Transverse colon (tissue), 4 donors: ENCODE measurements at places on chromosomes 12 and 14. TPM values are rescaled to one million over a fixed set of nuclear protein-coding genes. Genes with fewer than 3 reads are reported as not detected.

DNA sequence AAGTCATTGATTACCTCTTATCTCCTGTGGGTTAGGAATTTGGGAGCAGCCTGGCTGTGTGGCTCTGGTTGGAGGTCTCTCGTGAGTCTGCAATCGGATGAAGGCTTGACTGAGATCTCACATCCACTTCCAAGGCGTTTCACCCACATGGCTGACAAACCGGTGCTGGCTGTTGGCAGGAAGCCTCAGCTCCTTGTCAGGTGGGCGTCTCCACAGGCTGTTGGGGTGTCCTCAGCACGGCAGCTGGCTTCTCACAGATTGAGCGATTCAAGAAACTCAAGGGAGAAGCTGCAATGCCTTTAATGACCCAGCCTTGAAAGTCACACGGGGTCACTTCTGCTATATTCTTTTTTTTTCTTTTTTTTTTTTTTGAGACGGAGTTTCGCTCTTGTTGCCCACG lies 28.6 kb upstream of the CORO1C start:
- no peak overlapping the region for H3K4me3 ChIP-seq
- no peaks in the 10 kb centered on the region for H3K27me3 ChIP-seq
- DNase-seq: no peak
- H3K4me1 ChIP-seq: no peaks in the 10 kb centered on the region
- no peak overlapping the region for H3K27ac ChIP-seq

- no peaks in the 10 kb centered on the region for H3K36me3 ChIP-seq
- no peak overlapping the region for H3K4me3 ChIP-seq
- H3K4me1 ChIP-seq: peaks cover 37% of the 10 kb centered on the region
- no peaks in the 10 kb centered on the region for H3K27me3 ChIP-seq
- DNase-seq: no peak
Observed at GRCh38 chr12:116146386-116146785, 131.1 kb downstream of the MED13L start.

GRCh38 chr12:49336645-49337584 lies at the start of gene C1QL4:
C1QL4 (minus strand) TSS chr12:49337188; CDS start chr12:49336477, 711 bp downstream.
- H3K36me3 ChIP-seq: no peaks in the 10 kb centered on the region
- DNase-seq: peak; percentile 87
- no peak within 1 kb of the TSS for H3K27ac ChIP-seq
- H3K4me3 ChIP-seq: peak within 1 kb of the TSS; percentile 45
- H3K4me1 ChIP-seq: peaks cover 4% of the 10 kb centered on the region
- peaks cover 79% of the 10 kb centered on the region for H3K27me3 ChIP-seq

DNA sequence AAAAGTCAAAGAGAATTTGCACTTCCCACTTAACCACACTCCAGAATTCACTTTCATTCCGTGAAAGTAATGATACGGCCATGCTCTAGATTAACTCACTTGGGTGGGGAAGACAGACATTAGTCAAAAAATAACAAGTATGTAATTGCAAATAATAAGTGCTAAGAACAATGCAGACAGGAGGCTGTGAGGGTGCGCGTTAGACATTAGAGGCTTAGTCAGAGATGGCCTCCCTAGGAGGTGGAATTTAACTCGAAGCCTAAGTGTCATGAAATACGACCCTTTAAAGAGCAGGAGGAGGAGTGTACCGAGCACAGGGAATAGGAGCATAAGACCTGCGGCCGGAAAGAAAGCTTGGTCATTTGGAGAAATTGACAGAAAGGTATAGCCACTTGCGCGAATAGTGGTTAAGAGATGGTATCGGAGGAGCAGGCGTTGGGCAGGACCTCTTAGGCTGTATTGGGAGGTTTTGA lies 628 bp downstream of the SNRPF start:
- peaks cover 7% of the 10 kb centered on the region for H3K4me1 ChIP-seq
- H3K4me3 ChIP-seq: peak overlapping the region; percentile 81
- H3K36me3 ChIP-seq: peaks cover 12% of the 10 kb centered on the region
- peak overlapping the region; percentile 90 for H3K27ac ChIP-seq
- no peaks in the 10 kb centered on the region for H3K27me3 ChIP-seq

DNA sequence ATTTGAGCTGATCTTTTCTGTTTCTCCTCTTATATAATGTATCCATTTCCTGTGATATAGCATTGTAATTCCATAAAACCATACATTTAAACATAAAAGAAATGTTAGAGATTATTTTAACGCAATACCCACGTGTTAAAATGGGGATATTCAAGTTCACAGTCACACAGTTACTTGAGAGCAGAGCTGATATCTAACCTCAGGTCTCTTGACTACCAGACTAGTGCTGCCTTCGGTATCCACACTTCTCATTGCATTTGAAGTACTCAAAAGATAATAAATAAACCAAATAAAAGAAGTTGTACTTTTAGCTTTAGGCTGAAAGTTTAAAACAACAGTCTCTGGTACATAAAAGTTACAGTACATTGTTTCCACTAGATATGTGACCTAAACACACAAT lies 2.9 kb downstream of the CLECL1 start:
- H3K4me1 ChIP-seq: no peaks in the 10 kb centered on the region
- H3K27ac ChIP-seq: peak overlapping the region; percentile 53
- no peaks in the 10 kb centered on the region for H3K27me3 ChIP-seq
- H3K4me3 ChIP-seq: no peak overlapping the region
- DNase-seq: no peak
- no peaks in the 10 kb centered on the region for H3K36me3 ChIP-seq

GRCh38 chr14:21048638-21049037 lies 6.5 kb downstream of the RNASE7 start:
- H3K36me3 ChIP-seq: no peaks in the 10 kb centered on the region
- no peaks in the 10 kb centered on the region for H3K27me3 ChIP-seq
- H3K4me1 ChIP-seq: peaks cover 2% of the 10 kb centered on the region

DNA sequence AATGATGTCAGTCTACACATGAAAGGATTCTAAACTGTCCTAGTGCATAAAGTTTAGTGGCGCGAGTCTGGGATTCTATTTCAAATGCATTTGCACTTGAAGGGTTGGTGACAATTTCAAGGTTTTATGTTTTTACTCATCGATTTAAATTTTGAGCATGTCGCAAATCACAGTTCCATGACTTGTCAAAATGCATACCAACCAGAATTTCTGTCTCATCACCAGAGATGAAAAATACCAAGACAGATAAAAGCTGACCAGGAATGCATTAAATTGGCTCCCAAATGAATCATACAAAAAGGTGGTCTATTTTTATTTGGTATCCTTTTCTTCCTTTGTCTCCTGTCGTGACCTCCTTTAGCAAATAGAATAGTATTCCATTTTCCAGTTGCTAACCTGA lies 25.2 kb downstream of the TMEM30B start:
- H3K4me1 ChIP-seq: no peaks in the 10 kb centered on the region
- H3K27ac ChIP-seq: no peak overlapping the region
- no peak for DNase-seq
- H3K4me3 ChIP-seq: no peak overlapping the region
- peaks cover 17% of the 10 kb centered on the region for H3K27me3 ChIP-seq
- H3K36me3 ChIP-seq: no peaks in the 10 kb centered on the region

GRCh38 chr14:73198253-73198652 lies 39.1 kb upstream of the PAPLN start:
- H3K4me1 ChIP-seq: no peaks in the 10 kb centered on the region

GRCh38 chr14:61430066-61430757 lies 108.8 kb downstream of the PRKCH start:
- no peak overlapping the region for H3K4me3 ChIP-seq
- no peak overlapping the region for H3K27ac ChIP-seq
- no peaks in the 10 kb centered on the region for H3K4me1 ChIP-seq

- H3K4me3 ChIP-seq: no peak overlapping the region
- no peaks in the 10 kb centered on the region for H3K4me1 ChIP-seq
- DNase-seq: no peak
- no peaks in the 10 kb centered on the region for H3K27me3 ChIP-seq
Observed at GRCh38 chr12:56074396-56074795, 5.6 kb upstream of the ERBB3 start.

SLC2A14 gene
- total RNA-seq: 0.48 TPM

BDKRB2 gene
- total RNA-seq: 2.6 TPM
